Posterior cingulate gyrus (tissue), 11 donors: ENCODE measurements at places on chromosomes 13 and 19.

DNA sequence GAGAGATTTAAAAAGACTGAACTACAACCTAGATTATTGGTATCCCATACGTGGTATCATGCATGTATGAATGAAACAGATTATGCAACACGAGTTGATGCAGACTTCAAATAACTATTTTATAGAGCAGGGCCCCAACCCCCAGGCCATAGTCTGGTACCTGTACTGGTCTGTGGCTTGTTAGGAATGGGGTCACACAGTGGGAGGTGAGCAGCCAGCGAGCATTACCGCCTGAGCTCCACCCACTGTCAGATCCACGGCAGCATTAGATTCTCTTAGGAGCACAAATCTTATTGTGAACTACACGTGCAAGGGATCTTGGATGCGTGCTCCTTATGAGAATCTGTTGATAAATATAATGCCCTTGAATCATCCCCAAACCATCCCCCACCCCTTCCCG is 320.2 kb downstream of the TBC1D4 start:
- no peak for DNase-seq

GRCh38 chr19:8681345-8682029 is 17.1 kb downstream of the ACTL9 start:
- no peak for DNase-seq

- DNase-seq: no peak
These were observed at the start of gene CEACAM20 for GRCh38 chr19:44529536-44529935. Gene CEACAM20, minus strand, starts transcription at chr19:44529675. Its CDS starts 166 bp downstream, at chr19:44529509.

DNA sequence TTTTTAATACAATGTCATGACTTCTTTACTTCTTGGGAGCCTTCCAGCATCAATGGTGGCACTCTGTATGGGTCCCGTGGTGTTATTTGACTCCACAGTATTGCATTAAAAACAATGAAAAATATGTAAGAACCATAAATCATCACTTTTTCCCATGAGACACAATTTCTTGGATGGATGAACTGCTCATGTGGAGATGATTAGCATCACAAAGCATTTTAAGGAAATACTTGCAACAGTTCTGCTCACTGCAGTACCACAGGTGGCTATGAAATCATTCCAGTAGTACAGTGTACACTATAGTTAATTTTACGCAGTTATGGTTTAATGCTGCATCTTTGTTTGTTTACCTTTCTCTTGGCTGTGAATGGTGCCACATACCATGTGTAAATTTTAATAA is 37.2 kb upstream of the C1QTNF9B start:
- DNase-seq: no peak

- DNase-seq: no peak
These were observed 934.8 kb upstream of the SPRY2 start for GRCh38 chr13:81275666-81276258.

DNA sequence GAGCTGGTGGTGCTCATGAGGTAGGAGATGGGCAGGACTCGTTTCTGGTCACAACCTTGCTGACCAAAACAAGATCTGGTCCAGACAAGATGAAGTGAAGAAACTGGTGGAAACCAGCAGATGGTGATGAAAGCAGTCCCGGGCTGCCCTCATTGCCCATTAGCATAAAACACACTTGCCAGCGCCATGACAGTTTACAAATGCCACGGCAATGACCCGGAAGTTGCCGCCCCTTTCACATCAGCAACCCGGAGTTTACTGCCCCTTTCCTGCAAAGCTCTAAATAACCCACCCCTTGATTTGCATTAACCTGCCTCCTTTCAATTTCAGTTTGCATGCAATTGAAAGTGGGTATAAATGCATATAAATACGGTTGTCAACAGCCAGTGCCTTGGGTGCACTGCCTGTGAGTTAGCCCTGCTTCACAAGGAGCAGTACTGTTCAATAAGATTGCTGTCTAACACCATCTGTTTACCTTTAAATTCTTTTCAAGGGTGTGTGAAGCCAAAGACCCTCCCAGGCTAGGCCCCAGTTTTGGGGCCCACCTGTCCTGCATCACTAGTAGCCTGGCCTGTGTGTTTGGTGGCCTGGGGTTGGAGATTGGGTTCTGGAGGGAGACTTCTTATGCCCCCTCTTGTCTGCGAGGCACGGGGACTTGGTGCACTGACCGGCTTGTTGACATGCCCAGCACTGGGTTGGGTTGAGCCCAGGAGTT is 38.8 kb downstream of the CHST8 start:
- DNase-seq: no peak

- DNase-seq: no peak
These were observed 67.7 kb downstream of the EPSTI1 start for GRCh38 chr13:42924344-42924743.

DNA sequence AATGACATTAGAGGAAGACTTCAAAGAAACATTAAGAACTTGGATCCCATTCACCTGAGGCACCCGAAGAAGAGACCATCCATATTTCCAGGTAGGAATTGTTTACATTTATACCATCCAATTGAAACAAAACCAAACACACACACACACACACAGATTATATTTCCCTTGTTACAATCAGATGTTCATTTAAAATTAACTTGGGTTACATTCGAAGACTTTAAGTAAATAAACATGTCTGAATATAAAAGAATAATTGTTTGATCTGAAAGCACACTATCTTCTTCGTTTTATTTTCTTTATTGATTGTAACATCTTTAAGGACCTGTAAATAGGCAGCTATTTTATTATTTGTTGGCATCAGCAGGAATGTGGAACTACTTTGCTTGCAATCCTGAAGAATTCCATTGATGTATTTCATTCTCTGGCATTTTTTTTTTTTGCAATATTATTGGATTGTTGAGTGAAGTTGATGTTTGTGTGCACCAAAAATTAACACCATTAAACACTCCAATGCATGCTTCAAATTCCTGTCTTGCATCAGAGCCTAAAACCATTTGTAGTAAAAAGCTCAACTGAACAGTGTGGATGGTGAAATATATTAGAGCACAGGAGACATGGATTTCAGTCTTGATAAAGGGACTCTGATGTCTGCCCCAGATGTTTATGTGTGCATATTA is 85.3 kb upstream of the FRY start:
- no peak for DNase-seq

DNA sequence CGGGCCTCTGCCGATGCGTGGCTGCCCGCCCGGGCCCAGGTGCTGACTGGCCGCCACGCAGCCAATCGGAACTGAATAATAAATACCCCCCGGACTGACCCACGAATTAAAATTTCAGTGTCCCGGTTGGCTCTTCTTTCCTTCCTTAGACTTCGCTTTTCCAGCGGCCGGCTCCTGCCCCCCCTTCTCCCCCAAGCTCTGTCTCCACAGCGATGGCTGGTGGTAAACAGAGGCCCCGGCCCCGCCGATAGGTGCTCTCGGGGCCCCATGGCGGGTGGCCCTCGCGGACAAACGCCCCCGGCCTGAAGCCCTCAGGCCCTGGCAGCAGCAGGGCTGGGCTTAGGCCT is 2.6 kb downstream of the ZBTB7A start:
- no peak for DNase-seq

- no peak for DNase-seq
These were observed 17.4 kb downstream of the ZNF579 start for GRCh38 chr19:55563261-55563690.

- DNase-seq: no peak
These were observed 5.8 kb downstream of the CHAMP1 start for GRCh38 chr13:114320065-114320464.

DNA sequence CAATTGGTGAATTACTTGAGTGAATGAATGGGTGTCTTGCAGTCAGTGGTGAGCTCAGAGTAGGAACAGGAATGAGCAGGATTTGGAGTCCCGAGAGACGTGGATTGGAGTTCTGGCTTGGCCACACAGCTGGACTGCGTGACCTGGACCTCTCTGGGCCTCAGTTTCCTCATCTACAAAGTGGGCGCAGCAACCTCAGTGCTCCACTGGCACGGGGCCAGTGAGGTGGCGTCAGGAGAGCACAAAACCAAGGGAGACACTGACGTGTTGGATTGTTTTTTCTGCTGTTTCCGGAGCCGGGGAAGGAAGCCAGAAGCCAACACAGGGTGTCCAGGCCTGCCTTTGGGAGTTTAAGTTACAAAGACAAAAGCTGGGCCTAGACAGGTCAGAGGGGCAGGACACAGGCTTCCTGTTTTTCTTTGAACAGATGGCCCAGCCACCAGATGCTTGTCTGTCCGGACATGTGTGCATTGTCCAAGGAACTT is 6.5 kb upstream of the DOCK6 start:
- DNase-seq: no peak
